Activated naive CD8-positive, alpha-beta T cell treated with anti-CD3 and anti-CD28 coated beads for 36 hours (primary cell): ENCODE measurements at places on chromosomes 7 and 10. TPM values are rescaled to one million over a fixed set of nuclear protein-coding genes. Genes with fewer than 3 reads are reported as not detected.
A peak's percentile ranks its signal among the peaks of the same experiment; 100 is the strongest.

- H3K27me3 ChIP-seq, result no peaks in the 10 kb centered on the region
- peak; percentile 54 for DNase-seq
- H3K4me3 ChIP-seq, result peak overlapping the region; percentile 6
- peaks cover 5% of the 10 kb centered on the region for H3K36me3 ChIP-seq
- peaks cover 15% of the 10 kb centered on the region for H3K4me1 ChIP-seq
Observed at GRCh38 chr7:50739744-50740435, 42.8 kb downstream of the GRB10 start.

GRCh38 chr10:52895059-52895458 is 122.5 kb upstream of the MBL2 start:
- no peak overlapping the region for H3K4me3 ChIP-seq
- no peaks in the 10 kb centered on the region for H3K4me1 ChIP-seq
- H3K27me3 ChIP-seq, result no peaks in the 10 kb centered on the region
- H3K27ac ChIP-seq, result no peak overlapping the region

GRCh38 chr10:30828164-30828563 is 198.6 kb upstream of the LYZL2 start:
- H3K4me1 ChIP-seq, result no peaks in the 10 kb centered on the region
- H3K27ac ChIP-seq, result no peak overlapping the region
- no peak overlapping the region for H3K4me3 ChIP-seq
- no peaks in the 10 kb centered on the region for H3K36me3 ChIP-seq
- H3K27me3 ChIP-seq, result no peaks in the 10 kb centered on the region
- DNase-seq, result no peak

- no peak overlapping the region for H3K4me3 ChIP-seq
- peaks cover 2% of the 10 kb centered on the region for H3K36me3 ChIP-seq
- peak overlapping the region; percentile 17 for H3K27ac ChIP-seq
- H3K4me1 ChIP-seq, result peaks cover 12% of the 10 kb centered on the region
Observed at GRCh38 chr10:70432561-70433263, 8.8 kb downstream of the NODAL start.

DNA sequence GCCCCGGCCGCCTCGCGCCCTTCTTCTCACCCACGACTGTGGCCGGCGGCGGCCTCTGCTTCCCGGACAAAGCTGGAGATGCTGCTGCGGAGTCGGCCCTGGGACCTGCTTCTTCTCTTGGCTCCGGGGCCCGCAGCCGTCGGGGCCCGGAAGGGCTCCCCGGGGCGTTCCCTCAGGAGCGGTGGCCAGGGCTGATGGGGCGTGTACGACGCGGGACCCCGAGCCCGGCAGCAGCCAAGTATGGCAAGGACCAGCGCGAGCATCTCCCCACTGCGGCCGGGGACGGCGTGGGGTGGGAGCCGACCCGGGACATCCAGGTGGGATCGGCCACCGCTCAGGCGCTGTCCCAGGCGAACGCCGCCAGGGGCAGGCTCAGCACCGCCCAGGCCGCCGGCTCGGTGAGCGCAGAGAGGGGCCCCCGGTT is 27.6 kb upstream of the BMS1 start:
- no peak overlapping the region for H3K4me3 ChIP-seq
- DNase-seq, result peak; percentile 13
- H3K4me1 ChIP-seq, result no peaks in the 10 kb centered on the region
- H3K36me3 ChIP-seq, result no peaks in the 10 kb centered on the region
- no peak overlapping the region for H3K27ac ChIP-seq
- peaks cover 69% of the 10 kb centered on the region for H3K27me3 ChIP-seq

DNA sequence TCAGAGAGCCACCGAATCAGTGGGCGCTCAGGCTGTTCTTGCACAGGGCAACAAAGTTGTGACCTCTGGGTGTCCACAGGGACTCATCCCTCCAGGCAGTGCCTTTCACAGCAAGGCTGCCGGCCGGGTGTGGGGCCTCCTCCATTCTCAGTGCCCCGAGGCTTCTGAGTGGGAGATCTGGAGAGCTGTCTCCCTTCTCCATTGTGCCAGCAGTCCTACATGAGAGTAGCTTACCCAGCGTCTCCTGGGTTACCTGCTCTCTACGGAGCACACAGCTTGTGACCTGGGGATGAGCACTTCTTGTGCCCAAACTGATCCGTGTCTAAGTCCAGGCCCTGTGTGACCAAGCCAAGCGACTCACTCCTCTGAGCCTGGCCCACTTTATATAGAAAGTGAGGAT is 240.9 kb upstream of the GRB10 start:
- no peak for DNase-seq
- H3K36me3 ChIP-seq, result no peaks in the 10 kb centered on the region
- H3K4me1 ChIP-seq, result no peaks in the 10 kb centered on the region
- H3K27ac ChIP-seq, result no peak overlapping the region
- H3K27me3 ChIP-seq, result no peaks in the 10 kb centered on the region
- no peak overlapping the region for H3K4me3 ChIP-seq

GRCh38 chr10:119754085-119754484 is 28.2 kb downstream of the INPP5F start:
- H3K4me3 ChIP-seq, result no peak overlapping the region
- peaks cover 4% of the 10 kb centered on the region for H3K4me1 ChIP-seq
- peaks cover 9% of the 10 kb centered on the region for H3K36me3 ChIP-seq
- H3K27me3 ChIP-seq, result no peaks in the 10 kb centered on the region

Gene OR2A12
- not detected for total RNA-seq

Gene HIBADH
- total RNA-seq, result 19.8 TPM

Gene ATP5MK
- total RNA-seq, result 451 TPM

Gene EN2
- not detected for total RNA-seq

Gene TSPAN13
- 1.1 TPM for total RNA-seq

- no peak overlapping the region for H3K27ac ChIP-seq
- peaks cover 5% of the 10 kb centered on the region for H3K4me1 ChIP-seq
- no peak for DNase-seq
- H3K27me3 ChIP-seq, result peaks cover 42% of the 10 kb centered on the region
- H3K36me3 ChIP-seq, result no peaks in the 10 kb centered on the region
Observed at GRCh38 chr7:94176694-94177200, 172.6 kb upstream of the BET1 start.

GRCh38 chr7:143217806-143218205 is 4.0 kb upstream of the TAS2R40 start:
- no peak overlapping the region for H3K4me3 ChIP-seq
- no peak for DNase-seq
- peaks cover 6% of the 10 kb centered on the region for H3K27me3 ChIP-seq

Gene CFAP58
- total RNA-seq, result 0.34 TPM

DNA sequence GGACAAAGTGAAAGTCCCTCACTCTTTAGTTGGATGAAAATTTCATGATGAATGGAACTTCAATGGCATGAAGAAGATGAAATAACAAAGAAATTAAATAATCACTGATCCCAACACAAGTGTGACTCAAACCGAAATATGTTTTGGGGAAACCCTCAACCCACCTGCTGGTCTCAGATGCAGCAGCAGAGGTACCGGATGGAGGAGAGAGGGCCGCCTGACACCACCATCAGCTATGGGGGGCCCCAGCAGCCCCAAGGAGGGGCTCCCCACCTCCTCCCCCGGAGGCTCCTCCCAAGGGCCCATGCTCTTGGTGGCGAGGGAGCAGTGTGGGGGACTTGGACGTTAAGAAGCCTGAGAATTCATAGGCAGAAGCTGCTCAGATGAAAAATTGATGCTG is 137.2 kb upstream of the ADARB2 start:
- no peak overlapping the region for H3K4me3 ChIP-seq
- DNase-seq, result no peak
- H3K27ac ChIP-seq, result no peak overlapping the region

DNA sequence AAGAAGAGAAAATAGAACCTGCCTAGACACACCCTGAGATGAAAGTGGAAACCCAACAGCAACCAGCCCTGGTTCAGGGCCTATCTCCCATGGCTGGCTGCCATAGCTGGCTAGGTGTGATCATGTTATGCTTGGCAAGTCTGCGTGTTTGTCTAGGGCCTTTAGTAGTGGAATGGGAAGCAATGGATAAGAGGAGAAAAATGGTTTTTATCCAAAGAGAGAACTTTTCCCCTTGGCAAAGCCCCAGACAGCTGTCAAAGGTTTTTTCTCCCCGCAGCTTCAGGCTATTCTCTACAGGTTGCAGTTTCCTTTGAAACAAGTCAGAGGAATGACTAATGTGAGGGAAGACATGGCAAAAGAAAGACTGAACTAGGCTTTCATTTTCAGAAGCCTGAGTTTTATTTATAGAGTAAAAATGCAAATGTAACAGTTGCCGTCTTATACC is 161.5 kb downstream of the SEMA3D start:
- no peaks in the 10 kb centered on the region for H3K36me3 ChIP-seq
- H3K4me3 ChIP-seq, result no peak overlapping the region
- H3K27ac ChIP-seq, result no peak overlapping the region
- H3K27me3 ChIP-seq, result no peaks in the 10 kb centered on the region

GRCh38 chr10:124088915-124089314 is 4.5 kb downstream of the CHST15 start:
- H3K27me3 ChIP-seq, result peaks cover 41% of the 10 kb centered on the region
- no peak overlapping the region for H3K27ac ChIP-seq
- no peak overlapping the region for H3K4me3 ChIP-seq
- DNase-seq, result no peak

Gene PDE6C
- not detected for total RNA-seq

DNA sequence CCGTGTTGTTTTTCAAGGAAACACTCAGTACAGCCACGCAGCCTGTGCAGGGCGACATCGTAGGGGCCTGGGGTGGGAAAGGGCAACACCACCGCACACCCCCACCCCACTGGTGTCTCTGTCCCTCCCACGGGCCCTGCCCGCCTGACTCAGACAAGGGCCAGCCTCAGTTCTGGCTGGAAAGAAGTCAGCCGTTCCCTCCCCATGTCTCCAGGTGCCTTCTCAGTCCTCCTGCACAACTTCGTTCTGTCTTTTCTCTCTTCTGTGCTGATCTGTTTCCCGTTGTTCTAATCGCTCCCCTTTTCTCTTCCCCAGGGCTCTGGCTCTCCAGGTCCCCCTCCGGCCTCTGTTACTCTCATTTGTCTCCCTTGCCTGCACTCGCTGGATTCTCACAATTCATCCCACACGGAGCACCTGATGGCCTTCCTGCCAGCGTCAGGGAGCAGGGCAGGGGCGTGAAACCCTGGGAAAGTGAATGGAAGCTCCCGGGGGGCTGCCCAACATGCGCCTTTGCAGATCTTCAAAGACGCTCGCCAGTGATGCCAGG is 97.7 kb downstream of the WDR37 start:
- no peaks in the 10 kb centered on the region for H3K36me3 ChIP-seq
- no peak for DNase-seq
- H3K4me3 ChIP-seq, result no peak overlapping the region

Gene CADPS2
- total RNA-seq, result not detected

- peaks cover 2% of the 10 kb centered on the region for H3K4me1 ChIP-seq
- H3K36me3 ChIP-seq, result no peaks in the 10 kb centered on the region
- H3K27me3 ChIP-seq, result no peaks in the 10 kb centered on the region
- H3K4me3 ChIP-seq, result no peak overlapping the region
Observed at GRCh38 chr7:36188266-36188665, 35.2 kb downstream of the EEPD1 start.

Gene SNX10
- 33.0 TPM for total RNA-seq

DNA sequence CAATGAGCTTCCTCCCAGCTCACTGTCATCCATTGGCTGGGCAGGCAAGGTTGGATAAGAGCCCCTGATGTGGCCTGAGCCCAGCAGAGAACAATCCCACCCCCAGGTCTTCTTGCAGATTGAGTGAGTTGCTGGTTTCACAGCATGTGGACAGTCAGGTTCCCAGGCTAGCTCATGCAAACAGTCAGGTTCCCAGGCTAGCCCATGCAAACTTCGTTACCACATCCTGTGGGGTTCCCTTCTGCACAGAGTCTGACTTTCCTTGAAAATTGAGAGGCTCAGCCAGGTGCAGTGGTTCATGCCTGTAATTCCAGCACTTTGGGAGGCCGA is 67.1 kb downstream of the TMEM130 start:
- H3K27ac ChIP-seq, result no peak overlapping the region
- no peak overlapping the region for H3K4me3 ChIP-seq
- no peaks in the 10 kb centered on the region for H3K36me3 ChIP-seq
- DNase-seq, result no peak

GRCh38 chr7:90225181-90225580 is 13.6 kb downstream of the STEAP2 start:
- peaks cover 47% of the 10 kb centered on the region for H3K27me3 ChIP-seq
- H3K36me3 ChIP-seq, result no peaks in the 10 kb centered on the region

- no peaks in the 10 kb centered on the region for H3K27me3 ChIP-seq
- H3K36me3 ChIP-seq, result peaks cover 9% of the 10 kb centered on the region
- H3K4me3 ChIP-seq, result no peak overlapping the region
- no peaks in the 10 kb centered on the region for H3K4me1 ChIP-seq
Observed at GRCh38 chr10:45607276-45607675, 65.3 kb downstream of the ZFAND4 start.

DNA sequence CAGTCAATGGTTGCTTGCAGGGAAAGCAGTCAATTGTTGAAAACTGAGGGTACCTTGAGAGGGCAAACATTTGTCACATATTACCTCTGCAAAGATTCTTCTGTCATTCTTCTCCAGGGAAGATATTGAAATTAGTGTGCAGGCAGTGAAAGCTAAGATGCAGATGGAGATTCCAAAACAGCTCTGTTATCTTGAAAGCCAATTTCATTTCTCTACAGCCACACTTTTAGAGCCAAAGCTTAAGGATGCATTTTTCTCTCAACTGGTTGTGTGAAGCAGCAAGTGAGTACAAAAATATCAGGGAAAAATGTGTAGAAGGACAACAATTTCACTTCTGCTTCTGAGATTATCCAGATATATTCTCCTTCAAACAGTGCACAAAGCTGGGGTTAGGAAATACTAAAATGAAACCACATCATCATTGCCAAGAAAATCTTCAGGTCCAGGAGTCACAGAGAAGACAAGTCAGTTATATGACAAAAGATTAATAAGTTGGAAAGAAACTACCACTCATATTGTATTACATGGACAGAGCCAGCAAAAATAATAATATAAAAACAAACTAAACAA is 16.3 kb downstream of the SGMS1 start:
- no peak for DNase-seq
- H3K27ac ChIP-seq, result no peak overlapping the region
- H3K4me1 ChIP-seq, result peaks cover 51% of the 10 kb centered on the region
- H3K27me3 ChIP-seq, result no peaks in the 10 kb centered on the region

DNA sequence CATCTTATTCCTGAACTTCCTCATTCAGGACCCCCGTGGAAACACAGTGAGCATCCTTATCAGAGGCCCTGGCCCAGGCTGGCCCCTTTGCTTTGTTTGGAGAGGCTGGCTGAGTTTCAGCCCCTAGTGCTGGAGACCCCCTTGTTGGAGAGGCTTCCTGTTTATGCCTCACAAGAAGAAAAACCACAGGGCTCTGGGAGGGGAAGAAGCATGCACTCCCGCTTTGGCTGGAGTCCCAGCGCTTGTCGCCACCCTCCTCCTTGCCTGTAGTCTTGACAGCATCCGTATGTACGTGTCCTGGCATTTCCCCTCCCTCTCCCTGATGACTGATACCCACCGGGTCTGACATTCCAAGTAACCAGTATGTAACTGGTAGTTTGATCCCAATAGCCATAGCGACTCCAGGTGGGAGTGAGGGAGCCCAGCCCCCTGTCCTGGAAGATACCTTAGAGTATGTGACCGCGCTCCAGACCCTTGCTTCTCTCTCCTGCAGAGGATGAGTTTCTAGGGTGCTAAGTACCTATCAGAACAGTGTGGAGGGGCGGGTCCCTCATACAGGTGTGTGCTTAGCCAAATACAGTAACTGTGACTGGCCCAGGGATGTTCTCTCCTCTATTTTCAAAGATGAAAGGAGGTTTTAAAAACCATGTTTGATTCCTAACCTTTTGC is 6.9 kb upstream of the ATP6V0E2 start:
- H3K27ac ChIP-seq, result peak overlapping the region; percentile 92
- H3K4me3 ChIP-seq, result peak overlapping the region; percentile 35
- peaks cover 82% of the 10 kb centered on the region for H3K4me1 ChIP-seq
- DNase-seq, result no peak

Gene ZNF722
- not detected for total RNA-seq
